ENCODE measurements at places on chromosomes 2 and 18. TPM values are rescaled to one million over a fixed set of nuclear protein-coding genes. Genes with fewer than 3 reads are reported as not detected.

Gene SCN9A
- polyA plus RNA-seq: 1.4 TPM

Gene ABCG5
- polyA plus RNA-seq: 0.75 TPM

GRCh38 chr2:212052412-212053159 lies 486.0 kb downstream of the ERBB4 start:
- DNase-seq: no peak

GRCh38 chr2:118264232-118264990 lies 176.1 kb downstream of the INSIG2 start:
- no peak for DNase-seq

- DNase-seq: no peak
Observed at GRCh38 chr2:60597346-60597745, 43.9 kb upstream of the BCL11A start.

DNA sequence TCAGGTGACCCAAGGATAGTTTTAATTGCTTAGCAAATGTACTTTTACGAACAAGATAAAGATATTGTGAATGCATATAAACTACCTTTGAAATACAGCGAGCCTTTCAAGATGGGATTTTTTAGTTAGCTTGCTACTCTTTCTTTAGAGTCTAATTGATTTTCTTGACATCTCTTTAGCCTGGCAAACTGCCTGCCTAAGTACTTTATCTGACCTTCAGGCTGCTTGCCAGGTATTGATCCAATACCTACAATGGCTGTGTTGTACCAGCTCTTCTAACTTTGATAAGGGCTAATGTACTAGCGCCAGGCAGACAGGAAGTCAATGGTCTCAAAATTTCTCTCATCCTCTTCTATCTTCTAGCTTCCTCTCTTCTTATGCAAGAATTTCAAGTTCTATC lies 414.4 kb upstream of the ACVR2A start:
- DNase-seq: no peak

GRCh38 chr2:140942284-140942683 lies 1188.5 kb downstream of the LRP1B start:
- no peak for DNase-seq

DNA sequence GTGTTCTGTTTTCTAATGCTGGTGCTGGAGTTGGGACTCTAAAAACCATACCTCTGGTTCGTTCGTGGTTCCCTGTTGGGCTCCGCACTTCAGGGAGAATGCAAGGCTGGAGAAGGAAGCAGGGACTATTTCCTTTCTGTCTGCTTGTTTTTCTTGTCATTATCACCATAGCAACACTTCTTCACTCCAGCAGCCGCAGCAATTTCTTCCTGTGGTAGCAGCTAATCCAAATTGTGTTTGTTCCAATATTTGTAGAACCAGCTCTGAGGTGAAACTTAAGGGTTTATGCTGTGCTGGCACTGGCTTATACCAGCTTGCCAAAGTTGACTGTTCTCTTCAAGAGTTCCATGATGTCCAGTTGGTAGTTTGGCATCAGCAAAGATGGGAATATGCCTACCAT lies 301.4 kb upstream of the SYT4 start:
- peak; percentile 17 for DNase-seq
